HS-5 (cell line): ENCODE measurements at places on chromosomes 1 and 21.

GRCh38 chr1:15701784-15702183 lies 17.7 kb downstream of the PLEKHM2 start:
- DNase-seq = no peak

- DNase-seq = no peak
Measured at GRCh38 chr1:169092399-169092798, 14.1 kb upstream of the ATP1B1 start.

GRCh38 chr21:25581582-25581981 lies 25.7 kb downstream of the MRPL39 start:
- DNase-seq = no peak

DNA sequence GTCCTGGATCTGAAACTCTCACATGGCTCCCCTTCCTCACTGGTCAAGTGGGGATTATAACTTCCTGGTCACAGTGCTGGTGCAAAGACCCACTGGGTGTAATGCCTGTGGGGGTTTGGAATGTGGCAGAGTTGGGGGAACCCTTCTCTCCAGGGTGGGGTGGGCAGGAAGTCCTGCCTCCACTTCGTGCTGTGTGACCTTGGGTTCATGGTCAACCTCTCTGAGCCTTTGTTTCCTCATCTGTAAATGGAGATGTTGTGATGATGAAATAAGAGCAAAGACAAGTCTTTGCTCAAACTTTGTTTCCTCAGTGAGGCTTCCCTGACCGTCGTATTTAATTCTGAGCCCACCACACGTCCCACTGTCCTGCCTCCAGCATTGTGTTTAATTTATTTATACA lies 564.7 kb downstream of the PTPRU start:
- DNase-seq = no peak

- DNase-seq = peak; percentile 95
Measured at GRCh38 chr1:91900562-91900961, 14.6 kb upstream of the TGFBR3 start.

GRCh38 chr1:52125736-52126359 lies 16.0 kb upstream of the ZFYVE9 start:
- no peak for DNase-seq

- no peak for DNase-seq
Measured at GRCh38 chr1:222053790-222054294, 312.0 kb upstream of the DUSP10 start.

- DNase-seq = no peak
Measured at GRCh38 chr21:42557420-42557819, 43.8 kb downstream of the SLC37A1 start.

- DNase-seq = no peak
Measured at GRCh38 chr1:54323921-54324250, 82.3 kb downstream of the SSBP3 start.

DNA sequence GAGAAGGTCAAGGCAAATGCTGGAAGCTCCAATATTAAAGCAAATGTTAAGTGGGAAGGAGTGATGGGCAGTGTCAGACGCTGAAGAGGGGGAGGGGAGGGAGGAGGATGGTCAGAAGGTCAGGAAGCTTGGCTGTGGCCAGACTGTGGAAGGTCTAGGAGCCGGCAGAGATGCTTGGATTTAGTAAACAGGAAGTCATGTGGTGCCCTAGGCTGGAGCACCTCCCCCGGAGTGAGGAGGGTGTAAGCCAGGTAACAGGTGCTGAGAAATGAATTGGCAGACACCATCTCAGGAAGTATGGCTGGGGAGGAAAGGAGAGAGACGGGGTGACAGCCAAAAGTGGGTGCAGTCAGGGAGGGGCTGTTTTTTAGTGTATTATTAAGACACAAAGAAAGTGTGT lies 17.7 kb downstream of the CSMD2 start:
- DNase-seq = no peak

GRCh38 chr21:41615613-41616012 lies 107.7 kb upstream of the TMPRSS2 start:
- peak; percentile 80 for DNase-seq

DNA sequence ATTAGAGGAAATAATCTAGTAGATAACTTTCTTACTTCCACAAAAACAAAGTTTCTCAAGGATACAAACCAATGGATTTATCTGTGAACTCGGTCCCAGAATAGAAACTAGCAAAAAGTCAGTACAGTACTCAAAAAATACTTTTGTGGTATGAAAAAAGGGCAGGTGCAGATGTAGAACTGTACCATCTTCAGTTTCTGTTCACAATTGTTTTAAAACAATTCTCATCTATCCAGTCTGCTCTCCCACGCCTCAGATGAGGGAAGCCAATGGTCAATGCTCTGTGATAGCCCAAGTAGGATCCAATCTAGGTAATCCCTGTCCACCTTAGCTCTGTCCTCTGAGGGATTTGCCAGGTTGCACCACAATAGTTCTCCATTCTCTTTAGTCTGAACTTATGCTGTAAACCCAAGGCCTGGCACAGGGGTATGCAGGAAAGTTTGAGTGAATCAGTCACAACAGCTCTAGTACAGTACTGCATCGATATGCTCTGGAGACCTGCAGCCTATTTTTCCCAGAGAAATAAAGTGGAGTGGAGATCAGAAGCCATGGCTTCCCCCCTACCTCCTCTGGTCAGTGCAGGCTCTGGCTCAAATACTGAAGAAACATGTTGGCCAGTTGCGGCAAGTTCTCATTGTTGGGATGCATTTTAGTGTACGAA lies 1.4 kb downstream of the KTI12 start:
- DNase-seq = no peak

DNA sequence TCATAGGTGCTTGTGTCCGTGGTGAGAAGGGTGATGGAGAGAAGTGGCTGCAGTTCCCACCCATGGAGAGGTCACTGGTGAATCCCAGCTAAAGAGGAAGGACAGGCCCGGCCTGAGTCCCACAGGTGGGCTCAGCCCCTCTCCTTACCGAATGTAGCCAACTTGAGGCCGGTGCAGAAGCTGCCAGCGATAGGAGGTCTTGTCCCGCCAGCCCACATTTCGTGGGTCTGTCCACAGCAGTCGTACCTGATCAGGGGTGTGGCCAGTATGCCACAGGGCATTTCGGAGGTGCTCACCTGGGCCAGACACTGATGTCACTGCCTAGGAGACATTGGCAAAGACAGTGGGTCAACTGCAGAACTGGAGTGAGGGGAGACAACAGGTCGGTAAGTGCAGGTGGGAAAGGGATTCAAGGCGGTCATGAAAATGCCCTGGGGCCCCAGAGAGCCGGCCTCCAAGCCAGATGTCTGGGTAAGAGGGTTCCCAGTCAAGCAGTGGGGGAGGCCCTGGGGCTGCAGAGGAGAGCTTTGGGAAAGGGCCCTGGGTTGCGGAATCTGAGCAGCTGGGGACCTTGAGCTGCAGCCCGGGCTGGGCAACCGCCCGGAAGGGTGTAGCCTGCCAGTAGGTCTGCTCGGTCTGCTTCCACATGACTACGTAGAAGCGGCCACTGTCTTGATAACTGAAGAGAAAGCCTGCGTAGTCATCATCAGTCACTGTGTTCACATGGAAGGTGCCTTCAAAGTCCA lies 10.6 kb downstream of the THBS3 start:
- no peak for DNase-seq

DNA sequence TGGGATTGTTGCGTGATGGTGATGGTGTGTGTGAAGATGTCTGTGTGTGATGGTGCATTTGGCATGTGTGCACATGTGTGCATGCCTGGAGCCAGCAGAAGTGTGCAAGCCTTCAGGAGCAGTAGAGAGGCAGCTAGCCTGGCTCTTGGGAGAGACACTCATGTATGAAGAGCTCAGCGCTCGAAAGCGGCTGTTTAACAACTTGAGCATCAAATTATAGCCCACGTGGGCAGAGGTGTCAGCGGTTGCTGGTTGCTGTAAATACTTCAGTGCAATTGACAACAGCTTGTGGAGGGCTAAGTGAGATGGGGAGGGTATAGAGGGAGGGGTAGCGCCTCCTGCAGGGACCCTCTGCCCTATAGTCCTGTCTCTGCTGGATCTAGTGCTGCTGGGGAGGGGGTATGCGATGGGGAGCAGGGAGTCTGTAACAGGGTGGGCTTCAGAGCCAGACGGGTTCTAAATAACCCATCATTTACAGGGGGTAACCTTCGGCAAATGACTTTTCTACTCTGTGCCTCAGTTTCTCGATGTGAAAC lies 21.5 kb downstream of the FOXD2 start:
- DNase-seq = no peak

DNA sequence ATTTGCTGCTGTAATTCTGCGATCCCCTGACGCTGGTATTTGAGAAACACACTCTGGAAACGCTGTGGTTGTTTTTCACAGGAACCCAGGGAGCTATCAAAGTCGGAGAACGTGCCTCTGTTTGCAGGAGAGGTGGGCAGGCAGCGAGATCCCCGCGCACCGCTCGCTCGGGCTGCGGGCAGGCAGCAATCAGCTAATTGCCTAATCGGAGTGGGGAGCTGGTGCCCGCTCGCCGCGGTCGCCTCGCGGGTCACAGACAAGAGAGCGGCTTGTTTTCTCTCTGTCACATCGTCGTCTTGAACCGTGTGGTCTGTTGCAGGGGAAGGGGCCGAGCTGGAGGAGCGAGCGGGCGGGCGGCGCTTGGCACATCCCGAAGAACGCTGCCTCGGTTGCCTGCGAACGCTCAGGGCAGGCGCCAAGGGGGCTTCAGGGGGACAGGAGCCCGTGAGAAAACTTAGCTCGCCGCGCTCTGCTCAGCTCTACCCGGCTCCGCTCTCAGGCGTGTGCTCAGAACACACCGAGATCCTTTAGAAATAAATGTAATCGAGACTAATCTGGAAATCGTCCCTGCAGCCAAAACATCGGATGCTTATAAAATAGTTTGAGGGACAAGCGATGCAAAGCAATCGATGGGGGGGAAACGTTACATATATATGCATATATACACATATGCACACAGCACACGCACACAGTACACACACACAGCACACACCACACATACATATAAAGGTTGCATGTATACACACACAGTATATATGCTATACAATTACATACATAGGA lies 93.6 kb upstream of the SMYD2 start:
- no peak for DNase-seq

DNA sequence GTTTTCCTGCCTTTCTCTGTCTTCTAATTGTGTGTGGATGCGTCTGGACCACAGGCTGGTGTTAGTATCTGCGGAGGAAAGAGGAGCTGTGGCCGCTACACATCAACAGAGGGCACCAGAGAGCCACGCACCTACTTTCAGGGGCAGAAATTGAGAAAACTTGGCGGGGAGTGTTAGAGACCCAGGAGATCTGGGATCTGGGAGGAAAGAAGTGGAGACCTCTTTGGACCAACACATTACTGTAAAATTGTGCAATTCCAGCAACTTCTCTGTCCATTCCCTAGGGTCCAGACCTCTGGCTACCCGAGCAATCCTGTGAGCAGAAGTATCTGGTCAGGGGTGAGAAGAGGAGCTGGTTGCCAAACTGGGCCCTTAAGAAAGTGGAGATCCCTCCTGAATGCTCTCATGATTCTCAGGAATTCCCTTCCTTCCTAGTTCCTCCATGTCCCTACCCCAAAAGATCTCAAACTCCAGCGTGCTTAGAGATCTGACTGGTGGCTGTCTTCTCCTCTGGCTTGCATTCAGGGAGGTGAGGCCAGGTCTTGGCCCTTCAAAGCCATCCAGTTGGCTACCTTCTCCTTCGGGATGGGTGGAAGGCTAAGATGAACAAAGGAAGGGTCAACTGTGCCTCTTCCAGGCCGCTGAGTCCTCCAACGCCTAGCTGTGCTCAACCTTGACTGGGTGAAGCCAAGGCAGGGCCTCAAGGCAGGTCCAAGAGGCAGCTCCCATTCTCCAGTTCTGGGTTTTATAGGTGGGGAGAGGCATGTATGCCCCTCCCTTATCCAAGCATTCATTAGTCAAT lies 1.2 kb upstream of the KIRREL1 start:
- peak; percentile 44 for DNase-seq

DNA sequence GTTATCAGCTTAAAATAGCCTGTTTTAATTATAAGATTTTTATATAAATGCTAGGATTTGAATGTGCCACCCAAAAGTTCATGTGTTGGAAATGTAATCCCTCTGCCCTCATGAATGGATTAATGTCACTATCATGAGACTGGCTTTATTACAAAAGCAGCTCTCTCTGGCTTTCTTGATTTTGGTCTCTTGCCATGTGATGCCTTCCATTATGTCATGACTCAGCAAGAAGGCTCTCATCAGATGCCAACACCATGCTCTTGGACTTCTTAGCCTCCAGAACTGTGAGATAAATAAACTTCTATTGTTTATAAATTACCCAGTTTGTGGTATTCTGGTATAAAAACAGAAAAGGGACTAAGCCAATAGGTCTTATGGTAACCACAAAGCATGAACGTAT lies 6.9 kb upstream of the PRSS38 start:
- DNase-seq = no peak

- DNase-seq = no peak
Measured at GRCh38 chr1:41547781-41548560, 63.5 kb upstream of the EDN2 start.

- DNase-seq = no peak
Measured at GRCh38 chr1:34684266-34684665, 70.6 kb upstream of the GJB5 start.

DNA sequence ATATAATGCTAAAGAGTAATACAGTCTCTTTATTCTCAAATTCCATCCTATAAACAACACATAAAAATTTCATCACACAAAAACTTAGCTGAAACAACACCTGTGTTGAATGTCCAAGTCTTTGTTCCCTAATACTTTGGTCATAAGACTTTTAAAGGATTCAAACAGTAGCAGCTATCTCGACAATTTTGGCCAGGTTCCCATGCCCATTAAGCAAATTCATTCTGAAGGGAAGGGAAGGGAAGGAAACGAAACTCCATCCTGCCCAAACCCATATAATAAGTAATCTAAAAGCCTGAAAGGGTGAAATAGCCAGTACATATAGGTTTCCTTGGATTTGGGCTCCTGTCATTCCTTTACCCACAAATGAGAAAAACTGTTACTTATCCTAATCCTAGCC lies 7.5 kb downstream of the IVNS1ABP start:
- DNase-seq = no peak

DNA sequence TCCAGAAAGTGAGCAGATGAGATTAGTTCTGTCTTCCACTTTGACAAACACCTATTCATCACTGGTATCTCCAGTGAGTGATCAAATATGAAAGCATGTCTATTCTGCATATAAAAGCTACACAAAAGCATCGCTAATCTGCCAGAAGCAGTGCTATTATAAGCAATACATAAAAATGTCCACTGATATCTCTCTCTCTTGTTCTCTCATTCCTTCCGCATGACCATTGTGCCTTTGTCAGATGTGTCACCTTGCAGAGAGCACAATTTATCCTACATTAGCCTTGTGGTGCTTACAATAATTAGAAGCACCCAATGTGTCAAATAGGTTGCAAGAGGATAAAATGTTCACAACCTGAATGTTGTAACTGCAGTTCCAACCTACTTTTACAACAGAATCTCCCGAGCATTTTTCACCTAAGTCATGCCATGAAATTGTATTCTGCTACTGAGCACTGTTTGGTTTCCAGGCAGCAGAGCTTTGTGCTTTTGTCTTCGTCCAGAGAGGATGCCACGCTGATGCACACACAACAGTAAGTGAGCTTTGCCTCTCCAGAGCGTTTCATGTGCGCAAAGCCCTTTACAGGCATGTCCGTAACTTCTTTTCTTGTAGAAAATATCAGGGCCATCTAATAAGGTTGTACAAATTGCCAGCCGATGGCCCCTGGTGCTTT lies 198.7 kb upstream of the PLD5 start:
- no peak for DNase-seq

GRCh38 chr1:229991724-229992333 lies 75.2 kb upstream of the GALNT2 start:
- DNase-seq = no peak

GRCh38 chr1:27773826-27774445 lies 917 bp downstream of the STX12 start:
- DNase-seq = no peak
